HS-5 (cell line): ENCODE measurements at places on chromosomes 12 and 14.

GRCh38 chr12:41289501-41289900, 101.4 kb downstream of the PDZRN4 start:
- no peak for DNase-seq

DNA sequence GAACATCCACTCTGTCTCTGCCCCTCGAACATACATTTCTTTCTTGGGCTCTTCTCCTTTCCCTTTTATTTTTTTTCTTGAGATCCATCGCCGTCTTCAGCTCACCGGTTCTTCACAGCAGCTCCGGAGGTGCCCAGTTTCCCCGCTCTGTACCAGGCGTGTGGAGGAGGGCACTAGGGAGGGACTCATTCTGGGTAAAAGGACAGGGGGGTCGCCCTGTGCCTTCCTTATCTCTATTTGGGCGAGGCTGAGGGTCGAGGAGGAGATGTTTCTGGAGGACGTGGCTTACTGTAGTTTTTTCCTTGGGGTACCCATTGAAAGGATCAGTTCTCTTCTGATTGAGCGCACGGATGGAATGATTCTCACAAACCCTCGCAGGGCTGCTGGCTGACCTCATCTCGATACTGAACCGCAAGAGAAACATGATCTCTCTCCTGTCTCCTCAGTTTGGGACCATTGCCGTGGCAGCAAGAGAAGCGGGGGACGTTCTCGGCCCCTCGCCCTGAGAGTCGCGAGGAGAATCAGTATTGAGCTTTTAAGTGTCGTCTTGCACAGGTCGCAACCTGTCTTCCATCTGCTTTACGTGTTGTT, 386 bp downstream of the LIN52 start:
- no peak for DNase-seq

- DNase-seq: no peak
Measured at GRCh38 chr12:124829708-124830304, 33.9 kb downstream of the SCARB1 start.

DNA sequence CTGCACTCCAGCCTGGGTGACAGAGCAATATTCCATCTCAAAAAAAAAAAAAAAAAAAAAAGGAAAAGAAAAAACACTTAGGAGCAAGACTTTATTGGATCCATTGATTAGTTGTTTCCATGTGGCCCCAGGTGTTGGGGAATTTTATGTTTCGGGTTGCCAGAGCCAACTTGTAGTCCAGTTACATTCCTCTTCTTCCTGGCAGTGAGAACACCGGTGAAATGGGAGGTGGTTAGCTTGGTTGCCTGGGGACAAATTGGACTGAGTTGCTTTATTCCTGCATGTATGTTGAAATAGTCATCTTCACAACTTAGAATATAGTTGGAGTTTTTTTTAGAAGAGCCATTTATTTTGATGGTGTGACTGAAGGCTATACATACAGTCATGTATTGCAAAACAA, 12.6 kb downstream of the RCOR1 start:
- DNase-seq: no peak

DNA sequence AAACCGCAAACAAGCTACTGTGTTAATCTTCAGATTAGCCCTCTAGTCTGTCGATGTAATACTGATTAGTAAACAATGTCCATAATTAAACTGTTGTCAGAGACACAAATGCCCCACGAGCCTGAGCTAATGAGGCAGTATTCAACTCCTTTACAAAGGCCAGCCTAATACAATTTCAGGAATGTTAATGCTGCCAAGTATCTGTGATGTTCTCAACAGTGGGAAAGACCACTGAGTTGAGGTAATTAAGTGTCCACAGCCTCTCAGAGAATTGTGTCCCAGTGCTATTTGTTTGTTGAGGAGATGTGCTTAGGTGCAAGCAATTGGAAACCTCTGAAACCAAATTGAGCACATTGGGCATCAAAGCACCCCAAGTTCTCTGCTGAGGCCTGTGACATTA, 139.4 kb upstream of the CDKN3 start:
- no peak for DNase-seq

DNA sequence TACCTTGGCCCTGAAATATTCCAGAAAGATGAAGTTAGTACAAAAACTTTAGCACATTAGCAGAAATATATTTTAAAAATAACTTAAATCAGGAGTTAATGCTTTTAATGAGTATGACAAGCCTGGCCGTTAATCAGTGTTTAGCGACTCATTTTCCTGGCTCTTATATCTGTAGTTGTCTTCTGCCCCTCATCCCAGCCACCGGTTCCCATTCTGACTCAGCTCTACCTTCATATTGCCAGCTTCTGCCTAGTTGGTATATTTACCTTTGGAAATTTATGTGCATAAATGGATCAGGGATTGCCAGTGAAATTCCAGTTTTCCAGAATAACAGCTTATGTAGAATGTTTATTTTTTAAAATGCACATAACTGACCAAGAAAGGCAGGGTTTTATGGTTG, 79.9 kb downstream of the ERGIC2 start:
- DNase-seq: no peak

GRCh38 chr12:25317553-25317952, 66.8 kb upstream of the KRAS start:
- no peak for DNase-seq

GRCh38 chr12:128844031-128844635, 9.1 kb upstream of the GLT1D1 start:
- no peak for DNase-seq

GRCh38 chr12:124454735-124455134, 112.7 kb downstream of the NCOR2 start:
- DNase-seq: no peak

- DNase-seq: no peak
Measured at GRCh38 chr12:57452937-57453509, 2.1 kb upstream of the INHBE start.

DNA sequence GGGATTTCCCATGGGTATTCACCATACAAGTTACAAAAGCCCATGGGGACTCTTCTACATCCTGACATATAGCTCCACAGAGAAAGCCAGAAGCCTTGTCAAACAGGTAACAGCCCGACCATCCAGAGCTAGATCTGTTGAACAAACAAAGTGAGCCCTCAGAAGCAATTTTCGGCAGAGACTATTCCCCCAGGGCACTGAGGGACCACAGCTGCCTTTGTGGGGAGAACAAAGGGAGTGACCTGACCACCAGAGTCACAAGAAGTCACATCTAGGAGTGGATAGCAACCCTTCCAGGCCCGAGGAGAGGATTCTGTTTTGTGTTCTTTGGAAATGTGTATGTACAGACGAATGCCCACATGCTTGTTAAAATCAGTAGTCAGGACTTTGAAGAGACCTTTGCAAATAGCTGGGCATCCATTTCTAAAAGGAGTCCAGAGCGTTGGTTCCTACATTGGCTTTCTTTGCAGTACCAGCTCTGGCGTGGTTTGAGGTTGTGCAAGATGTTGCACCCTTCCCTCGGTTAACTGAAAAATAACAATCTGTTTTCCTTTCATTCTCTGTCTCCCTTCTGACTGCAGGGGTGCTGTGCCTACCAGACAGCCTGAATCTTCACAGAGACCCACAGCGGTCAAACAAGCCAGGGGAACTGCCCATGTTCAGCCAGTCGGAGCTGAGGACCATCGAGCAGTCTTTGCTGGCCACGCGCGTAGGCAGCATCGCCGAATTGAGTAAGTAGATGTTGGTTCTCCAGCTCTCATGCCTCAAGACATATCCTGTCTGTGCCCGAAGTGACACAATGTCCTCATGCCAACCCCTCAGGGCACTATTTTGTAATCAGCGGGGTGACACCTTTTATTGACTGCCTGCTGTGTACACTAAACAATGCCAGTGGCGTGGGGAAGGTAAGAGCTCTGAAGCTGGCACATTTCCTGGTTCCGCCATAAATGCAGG, 165.4 kb upstream of the PWP1 start:
- DNase-seq: no peak

DNA sequence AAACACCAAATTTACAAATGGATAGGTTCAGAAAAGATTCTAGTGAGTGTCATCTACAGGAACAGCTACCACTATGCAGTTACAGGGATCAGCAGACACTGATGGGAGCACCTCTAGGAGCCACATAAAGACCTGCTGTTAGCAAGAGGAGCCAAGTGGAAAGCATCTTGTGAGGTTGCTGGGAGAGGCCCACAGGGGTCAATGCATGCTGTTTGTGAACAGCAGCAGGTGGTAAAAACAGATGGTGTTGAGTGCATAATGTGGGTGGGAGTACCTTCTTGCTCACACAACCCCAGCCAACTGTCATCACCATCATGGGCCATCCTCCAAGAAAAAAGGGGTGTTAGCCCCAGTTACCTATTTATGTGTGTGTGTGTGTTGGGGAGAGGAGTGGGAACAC, 215.2 kb upstream of the SSTR1 start:
- DNase-seq: no peak

DNA sequence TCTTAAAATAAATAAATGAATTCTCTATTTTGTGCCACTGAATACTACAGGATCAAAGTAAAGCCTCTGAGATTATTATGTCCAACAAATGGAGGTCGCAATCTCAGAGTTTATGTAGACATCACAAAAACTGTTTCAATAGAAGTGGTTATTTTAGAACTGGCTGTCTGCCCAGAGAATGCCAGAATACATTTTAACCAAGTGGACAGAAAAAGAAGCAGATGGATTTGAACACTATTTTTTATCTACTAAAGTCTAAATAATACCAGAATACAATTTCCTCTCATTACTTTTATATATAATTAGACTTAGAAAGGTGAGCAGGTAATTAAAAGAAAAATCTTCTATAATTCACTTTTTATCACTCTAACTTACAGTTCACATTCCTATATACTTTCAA, 118.3 kb downstream of the MED13L start:
- DNase-seq: no peak

DNA sequence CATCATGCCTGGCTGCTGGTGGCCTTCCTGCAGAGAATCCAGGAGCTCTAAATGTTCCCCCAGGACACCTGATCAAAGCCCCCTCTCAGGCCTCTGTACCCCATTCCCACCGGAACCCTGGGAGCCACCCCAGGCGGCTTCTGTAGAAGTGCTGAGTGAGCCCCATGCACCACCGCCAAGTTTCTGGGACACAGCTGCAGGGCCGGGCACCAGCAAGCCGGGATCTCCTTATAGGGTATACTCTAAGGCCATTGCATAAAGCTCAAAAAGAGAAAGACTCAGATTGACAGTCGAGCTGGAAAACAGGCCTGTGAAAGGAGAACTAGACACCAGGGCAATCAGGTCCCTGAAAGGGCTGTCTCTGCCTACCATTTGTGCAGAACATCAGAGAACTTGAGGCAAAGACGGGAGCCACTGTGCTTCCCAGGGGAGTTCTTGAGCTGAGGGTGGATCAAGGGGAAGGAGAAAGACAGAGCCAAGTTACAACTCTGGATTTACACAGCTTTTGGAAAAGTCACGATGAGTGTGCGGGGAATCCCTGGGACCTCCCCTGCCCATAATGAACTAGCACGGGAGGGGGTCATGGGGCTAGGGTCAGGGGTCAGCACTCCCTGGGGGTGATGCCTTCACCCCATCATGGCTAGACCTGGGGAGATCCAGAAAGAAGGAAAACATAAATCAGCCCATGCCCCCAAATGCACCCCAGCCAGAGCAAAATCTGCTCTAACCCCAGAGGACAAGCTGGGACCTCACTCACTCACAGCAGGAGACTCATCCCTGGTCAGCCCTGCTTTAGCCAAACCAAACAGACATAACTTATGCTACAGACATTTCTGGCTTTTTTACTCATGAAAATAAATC, 51.1 kb downstream of the ITPK1 start:
- no peak for DNase-seq

GRCh38 chr14:104588066-104588857, 8.7 kb downstream of the C14orf180 start:
- no peak for DNase-seq

GRCh38 chr12:38159092-38159551, 157.5 kb upstream of the ALG10B start:
- DNase-seq: no peak

DNA sequence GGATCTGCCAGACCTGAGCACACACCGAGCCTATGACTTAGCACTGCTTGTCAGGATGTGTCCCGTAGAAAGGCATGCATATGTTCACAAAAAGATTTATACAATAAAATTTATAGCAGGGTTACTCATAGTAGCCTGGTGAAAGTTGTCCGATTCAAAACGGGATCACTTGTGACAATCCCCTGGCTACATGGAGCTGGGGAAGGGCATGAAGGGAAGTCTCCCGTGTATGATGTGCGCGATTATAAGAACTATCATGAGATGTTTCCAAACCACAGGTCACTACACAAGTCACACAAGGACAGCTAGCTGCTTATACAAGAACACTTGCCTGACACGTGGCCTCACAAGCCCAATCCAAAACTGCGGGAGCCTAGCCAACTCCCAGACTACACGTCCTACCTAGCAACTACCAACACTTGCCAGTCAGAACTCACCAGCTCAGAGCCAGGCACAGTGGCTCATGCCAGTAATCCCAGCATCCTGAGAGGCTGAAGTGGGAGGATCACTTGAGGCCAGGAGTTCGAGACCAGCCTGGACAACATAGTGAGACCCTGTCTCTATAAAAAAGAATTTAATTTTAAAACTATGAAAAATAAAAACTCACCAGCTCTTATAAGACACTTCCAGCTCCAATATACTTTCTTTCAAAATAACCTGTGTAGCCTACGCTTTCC, 7.5 kb upstream of the CDCA4 start:
- DNase-seq: no peak

DNA sequence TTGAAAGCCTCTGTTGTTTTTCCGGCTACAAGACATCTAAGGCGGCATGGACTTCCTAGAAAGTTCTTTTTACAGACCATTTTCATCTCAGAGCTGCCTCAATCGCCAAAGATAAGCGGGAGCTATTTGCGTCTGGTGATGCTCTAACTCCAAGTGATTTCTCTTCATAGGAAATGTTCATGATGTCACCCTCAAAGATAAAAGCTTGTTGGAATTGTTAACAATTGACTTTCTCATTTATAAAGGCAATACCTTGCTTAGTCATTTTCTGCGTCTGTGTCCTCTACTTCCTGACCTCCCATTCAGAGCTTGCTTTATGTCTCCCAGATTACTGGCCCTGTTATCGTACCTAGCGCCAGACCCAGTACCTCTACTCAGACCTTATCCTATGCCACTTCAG, 259.0 kb upstream of the G2E3 start:
- no peak for DNase-seq

DNA sequence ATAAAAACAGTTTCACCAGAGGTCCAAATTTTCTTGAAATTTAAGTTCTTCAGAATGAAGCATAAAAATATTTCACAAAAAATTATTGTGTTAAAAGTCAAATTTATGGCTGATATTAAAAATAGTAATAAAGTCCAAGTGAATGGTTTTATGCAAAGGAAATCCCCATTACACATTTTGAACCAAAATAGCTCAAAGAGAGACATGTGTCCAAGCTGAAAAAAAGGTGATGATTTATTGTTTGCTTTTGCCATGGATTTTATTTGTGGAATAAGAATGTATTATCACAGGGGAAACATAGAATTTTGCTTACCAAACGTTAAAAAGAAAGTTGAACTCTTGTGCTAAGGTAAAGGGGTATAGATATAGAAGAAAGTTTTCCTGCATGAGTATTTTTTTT, 4.6 kb downstream of the FOXG1 start:
- DNase-seq: no peak
